NT2/D1 (cell line): ENCODE measurements at places on chromosomes 11 and 22.

- DNase-seq: no peak
Observed at GRCh38 chr11:109085708-109086373, 336.1 kb upstream of the C11orf87 start.

DNA sequence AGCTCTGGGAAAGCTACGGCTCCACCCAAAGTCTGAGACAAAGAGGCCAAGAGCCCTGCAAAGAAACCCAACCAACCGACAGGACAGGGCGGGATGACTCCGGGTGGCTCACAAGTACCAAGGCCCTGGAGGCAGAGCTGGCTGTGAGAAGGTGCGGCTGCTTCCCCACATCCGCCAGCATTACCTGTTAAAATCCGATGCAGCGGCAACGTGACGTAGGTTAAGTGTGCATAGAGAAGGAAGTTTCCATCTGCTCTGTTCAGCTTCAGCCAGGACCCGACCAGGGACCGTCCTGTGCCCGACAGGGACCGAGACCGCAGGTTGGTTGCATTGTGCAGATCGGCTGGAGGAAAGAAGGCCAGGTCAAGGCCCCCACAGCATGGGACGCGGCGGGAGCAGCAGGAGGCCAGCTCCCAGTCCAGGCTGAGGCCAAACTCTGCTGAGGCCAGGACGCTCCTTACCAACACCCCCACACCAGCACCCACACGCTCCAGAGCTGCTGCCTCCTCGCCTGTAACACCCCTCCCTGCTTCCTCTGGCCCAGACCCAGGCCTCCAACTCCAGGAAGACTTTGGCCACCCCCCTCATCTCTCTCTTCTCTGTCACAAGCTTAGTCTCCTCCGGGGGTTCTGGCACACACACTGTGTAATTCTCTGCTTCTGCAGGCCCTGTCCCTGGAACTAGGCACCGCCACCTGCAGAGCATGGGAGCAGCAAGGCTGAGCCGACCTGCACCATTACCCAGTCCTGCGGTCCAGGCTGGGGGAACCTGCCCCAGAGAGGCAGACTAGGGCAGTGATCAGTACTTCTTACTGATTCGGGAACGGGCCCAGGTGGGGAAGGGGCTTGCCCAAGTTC lies 34.1 kb downstream of the NUP50 start:
- no peak for DNase-seq

- DNase-seq: no peak
Observed at GRCh38 chr22:30445438-30446145, 20.0 kb downstream of the MTFP1 start.

DNA sequence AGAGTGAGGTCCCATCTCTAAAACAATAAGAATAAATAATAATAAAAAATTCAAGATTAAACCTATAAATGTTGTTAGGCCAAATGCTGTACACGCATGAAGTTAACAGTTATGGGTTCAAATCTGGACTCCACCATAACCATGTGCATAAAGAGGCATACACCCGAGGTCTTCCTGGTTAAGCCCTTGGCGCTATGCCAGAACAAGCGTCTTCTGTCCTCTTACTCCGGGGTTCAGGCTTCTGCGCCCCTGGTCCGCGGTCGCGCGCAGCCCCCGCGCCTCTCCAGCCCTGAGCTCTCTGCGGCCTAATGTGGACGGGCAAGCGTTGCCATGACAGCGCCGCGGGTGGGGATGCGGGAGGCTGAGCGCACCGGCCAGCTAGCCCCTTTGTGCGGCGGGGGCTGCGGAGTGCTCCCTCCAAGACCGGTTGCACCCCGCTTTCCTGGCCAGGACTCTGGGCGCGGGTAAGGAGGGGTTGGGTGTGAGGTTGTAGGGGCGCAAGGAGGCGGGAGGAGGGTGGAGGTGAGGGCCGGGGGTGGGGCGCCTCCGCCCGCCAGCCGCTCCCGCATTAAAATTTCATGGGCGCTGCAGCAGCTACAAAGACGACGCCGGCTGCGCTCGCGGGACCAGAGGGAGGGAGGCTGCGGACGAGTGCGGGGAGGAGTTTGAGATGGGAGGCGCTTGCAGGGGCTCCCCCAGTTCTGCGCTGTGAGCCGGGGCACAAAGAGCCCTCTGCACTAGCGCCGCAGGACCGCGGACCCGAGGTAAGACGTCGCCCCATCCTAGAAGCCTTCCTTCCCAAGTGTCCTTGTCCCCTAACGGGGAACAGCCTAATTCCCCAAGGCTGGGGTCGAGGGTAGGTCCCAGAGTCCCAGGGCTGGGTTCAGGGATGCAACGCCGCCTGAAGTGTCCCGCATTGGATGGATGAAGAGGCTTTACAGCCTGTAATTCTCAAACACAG lies at the start of gene MIAT:
TSS of gene MIAT (plus strand) at position 698 of the 961 bp plus-strand sequence.
- no peak for DNase-seq

- no peak for DNase-seq
Observed at GRCh38 chr11:12842933-12843636, 166.0 kb upstream of the RASSF10 start.
